Fibroblast of skin of left biceps (primary cell): ENCODE measurements at places on chromosomes 3 and 15.

GRCh38 chr15:90932660-90932991 is 277 bp upstream of the HDDC3 start:
- no peak for DNase-seq

- no peak for DNase-seq
Measured at GRCh38 chr3:107833722-107834416, 257.0 kb downstream of the CD47 start.

- peak; percentile 84 for DNase-seq
Measured at GRCh38 chr15:39429898-39430357, 151.0 kb upstream of the THBS1 start.

DNA sequence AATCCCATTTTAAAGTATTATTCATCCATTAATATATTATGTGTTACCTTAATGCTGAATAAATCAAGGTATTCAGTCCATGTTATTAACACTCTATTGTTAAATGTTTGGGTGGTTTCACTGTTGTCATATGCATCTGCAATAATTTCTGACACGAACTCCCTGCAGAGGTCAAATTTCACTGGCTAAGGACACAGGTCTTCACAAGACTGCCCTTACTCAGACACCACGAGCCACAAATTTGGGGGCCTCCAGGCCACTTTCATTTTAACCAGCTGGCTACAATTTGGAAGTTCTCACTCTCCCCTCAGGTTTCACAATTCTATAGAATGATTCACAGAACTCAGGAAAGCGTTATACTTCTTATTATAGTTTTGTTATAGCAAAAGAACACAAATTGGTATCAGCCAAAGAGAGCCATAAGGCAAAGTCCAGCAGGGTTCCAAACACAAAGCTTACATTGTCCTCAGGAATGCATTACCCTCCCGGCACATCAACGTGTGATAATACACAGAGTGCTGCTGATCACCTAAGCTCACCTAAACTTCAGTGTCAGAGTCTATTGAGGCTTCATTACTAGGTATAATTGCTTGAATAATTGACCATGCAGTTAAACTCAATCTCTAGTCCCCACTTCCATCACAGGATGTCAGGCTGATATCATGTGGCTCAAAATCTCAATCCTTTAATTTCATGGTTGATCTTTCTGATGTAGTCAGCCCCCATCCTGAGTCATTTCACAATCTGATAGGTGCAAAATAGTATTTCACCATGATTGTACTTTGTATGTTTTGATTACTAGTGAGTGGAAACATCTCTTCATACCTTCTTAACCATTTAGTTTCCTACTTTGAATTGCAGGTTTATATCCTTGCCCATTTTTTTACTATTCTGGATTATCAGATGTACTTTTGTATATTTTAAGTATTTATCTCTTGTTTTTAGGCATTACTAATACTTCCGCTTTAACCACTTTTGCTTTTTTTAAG is 441.4 kb upstream of the AGTR1 start:
- DNase-seq, result no peak

- DNase-seq, result no peak
Measured at GRCh38 chr3:55907616-55908015, 420.5 kb upstream of the WNT5A start.

DNA sequence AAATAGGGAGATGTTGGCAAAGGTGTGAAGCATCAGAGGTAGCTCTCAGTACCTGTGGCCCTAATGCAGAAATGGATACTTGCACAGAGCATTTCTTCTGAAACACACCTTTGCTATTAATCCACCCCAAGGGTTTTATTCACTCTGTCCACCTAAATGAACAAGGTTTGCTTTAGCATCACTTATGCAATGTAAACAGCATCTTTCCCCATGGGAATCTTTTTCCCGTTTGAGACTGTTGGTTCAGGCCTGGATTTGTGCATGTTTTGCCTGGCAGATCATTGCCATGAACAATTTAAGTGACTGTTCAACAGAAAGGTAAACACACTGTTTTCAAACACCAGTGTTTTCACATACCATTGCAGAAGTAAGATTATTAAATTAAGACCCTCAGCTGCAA is 508.3 kb downstream of the SOX2 start:
- DNase-seq, result no peak

DNA sequence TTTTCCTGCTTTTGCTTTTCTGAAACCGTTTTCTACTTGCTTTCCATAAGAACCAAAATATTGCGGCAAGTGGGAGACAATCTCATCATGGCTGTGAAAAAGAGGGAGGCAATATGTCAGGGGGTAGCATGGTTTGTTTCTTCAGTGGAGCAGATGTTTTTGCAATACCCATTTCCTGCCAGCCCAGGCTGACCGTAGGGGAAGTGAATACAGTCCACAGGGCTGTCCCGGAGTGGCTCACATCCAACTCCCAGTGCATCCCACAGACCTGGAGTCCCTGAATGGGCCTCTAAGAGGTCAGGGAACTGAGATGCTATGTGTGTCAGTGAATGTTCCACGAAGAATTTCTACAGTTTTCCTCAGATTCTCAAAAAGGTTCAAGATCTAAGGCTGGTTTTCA is 69.6 kb downstream of the EPHB1 start:
- no peak for DNase-seq

DNA sequence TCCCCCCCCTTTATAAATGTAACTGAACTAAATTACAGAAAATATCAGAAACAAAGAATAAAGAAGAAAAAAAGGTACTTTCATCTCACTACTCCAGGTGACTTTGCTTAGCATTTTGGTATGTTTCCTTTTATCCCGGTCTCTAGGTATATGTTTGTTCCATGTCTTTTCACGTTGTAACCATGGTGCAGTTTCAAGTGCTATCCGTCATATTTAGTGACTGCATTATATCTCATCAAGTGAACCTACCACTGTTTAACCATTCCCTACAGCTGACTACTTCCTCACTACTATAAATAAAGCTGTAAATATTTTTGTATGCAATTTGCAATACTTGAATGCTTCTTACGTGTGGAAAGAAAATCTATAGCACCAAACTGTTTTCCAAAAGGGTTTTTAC is 2.2 kb downstream of the BTBD1 start:
- DNase-seq, result no peak

GRCh38 chr3:144263706-144264105 is 292.1 kb downstream of the DIPK2A start:
- no peak for DNase-seq

GRCh38 chr3:194333212-194333980 is 17.7 kb downstream of the CPN2 start:
- DNase-seq, result no peak

DNA sequence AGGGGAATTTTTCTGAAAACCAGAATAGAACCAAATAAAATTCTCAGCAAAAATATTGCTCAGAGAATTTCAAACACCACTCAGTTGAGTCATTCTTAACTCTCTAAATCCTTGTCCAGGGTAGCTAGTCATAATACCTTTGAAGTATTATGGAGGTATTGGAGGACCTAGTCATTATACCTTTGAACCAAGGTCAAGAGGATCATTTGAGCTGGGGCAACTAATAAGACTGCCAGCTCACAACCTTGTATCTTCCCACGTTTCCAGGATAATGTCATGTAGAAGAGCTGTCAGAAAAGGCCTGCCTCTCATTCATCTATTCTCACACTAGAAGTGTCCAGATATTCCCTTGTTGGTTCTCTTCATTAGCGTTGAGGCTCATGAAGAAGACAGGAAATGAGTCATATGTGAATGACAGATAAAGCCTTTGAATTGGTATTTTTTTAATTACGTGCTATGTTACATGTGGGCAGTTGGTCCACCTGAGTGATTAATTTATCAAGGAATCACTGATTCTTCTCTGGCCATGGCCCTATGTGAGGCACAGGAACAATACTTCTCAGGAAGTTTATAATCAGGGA is 48.3 kb downstream of the TOPAZ1 start:
- no peak for DNase-seq

DNA sequence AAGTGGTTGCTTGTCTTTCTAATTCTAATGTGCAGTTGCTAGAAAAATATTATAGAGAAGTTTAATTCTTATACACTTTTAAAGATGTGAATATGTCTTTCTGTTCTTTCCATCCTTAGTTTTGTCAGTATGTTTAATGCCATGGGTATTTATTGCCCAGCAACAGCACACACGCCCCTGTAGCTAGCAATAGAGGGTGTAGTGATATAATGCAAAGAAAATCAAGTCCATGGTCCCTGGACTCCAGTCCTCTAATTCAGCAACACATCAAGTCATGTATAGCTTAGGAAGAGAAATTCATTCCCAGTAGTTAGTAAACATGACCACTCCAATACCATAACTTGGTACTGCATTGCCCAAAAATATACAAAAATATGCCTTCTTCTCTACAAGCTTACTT is 292.4 kb upstream of the NR2F2 start:
- DNase-seq, result no peak

GRCh38 chr3:58167431-58168351 is 43.1 kb downstream of the DNASE1L3 start:
- no peak for DNase-seq

DNA sequence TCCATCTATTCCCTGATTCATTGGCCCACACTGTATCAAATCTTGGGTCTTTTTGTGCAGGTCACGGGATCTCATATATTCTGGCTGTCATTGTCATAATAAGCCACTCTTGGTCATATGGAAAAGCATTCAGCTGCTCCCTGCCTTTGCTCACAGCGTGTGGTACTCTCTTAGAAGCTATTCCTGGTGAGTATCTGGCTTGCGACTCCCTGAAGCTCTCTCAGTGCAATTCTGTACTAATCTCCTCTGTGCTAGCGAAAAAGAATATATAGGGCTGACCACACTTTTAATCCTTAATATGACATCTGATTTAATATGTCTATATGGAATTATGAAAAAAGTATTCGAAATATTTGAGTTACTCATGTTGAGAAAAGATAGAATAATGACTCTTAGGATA is 440.8 kb upstream of the GBE1 start:
- DNase-seq, result no peak

DNA sequence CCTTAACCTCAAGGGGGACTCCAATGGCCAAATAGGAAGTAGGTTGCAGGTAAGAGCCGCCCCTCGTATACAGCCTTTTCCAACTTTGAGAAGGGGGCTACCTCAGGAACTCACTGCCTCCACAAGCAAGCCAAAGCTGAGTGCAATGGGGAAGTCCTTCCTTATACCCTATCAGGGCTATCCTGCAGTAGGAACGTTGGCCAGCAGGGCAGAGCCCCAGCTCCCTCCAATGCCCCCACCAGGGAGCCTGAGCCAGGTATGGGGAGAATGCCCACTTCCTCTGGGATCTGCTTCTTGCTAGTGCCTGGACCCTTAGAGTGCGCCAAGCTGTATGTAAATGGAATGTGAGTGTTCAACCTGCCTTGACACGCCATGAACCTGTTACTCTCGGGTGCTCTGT is 16.3 kb downstream of the CACNA2D2 start:
- no peak for DNase-seq

- no peak for DNase-seq
Measured at GRCh38 chr15:81023483-81024264, 23.0 kb downstream of the TLNRD1 start.

- DNase-seq, result no peak
Measured at GRCh38 chr3:58173669-58174398, 36.9 kb downstream of the DNASE1L3 start.

GRCh38 chr15:35756623-35757022 is 210.7 kb upstream of the DPH6 start:
- no peak for DNase-seq

DNA sequence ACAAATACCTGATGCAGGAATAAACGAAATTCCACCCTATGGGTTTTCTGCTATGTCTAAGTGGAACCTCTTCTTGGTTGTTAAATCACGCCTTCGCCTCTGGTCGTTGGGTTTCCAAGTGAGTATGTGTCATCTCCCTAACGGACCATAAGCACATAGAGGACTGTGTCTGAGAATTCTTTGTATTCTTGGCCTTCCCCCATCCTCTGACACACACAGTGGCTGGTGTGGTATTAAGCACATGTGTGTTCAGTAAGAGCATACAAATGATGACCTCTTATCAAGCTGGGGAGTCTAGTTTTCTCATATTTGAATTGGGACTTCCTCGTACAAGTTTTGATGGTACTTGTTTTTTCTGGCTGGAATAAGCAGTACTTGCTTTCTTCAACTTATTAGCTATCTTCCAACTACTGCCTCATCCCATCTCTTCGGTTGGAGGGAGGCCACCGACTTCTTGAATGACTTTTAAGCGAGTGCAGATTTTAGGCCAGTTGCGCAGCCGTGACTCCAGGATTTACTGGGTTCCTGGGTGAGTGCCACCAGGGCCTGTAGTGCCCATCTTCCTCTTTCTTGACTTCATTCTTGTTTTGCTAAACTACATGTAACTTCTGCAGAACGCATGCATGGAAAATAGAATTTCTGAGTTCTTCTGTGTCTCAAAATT is 240.2 kb downstream of the ADAMTS17 start:
- DNase-seq, result no peak

DNA sequence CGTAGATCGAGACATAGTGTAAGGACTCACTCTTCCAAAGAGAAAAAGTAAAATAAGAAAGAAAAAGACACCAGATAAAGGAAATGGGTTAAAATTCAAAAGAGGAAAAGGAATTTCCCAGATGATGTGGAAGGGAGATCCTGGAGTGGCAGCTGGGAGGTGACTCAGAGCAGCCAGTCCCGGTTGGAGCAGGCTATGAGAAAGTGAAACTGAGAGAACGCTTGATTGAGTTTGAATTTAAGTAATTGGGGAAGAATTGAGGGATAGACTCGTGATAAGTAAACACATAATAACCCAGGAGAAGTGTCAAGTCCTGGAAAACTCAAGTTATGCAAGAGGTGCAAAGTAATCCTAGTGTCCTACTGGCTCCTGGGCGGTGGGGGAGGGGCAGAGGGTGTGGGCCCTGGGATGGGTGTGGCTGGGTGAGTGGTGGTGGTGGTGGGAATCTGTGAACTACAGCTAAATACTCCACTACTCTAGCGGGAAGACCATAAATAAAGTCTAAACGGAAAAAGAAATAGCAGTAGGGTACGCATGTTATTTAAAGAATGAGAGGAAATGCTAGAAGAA is 1.2 kb downstream of the PRR20G start:
- no peak for DNase-seq

- DNase-seq, result peak; percentile 87
Measured at GRCh38 chr3:98961161-98962155, 60.0 kb upstream of the DCBLD2 start.

- peak; percentile 66 for DNase-seq
Measured at GRCh38 chr3:134333522-134334181, 40.6 kb downstream of the AMOTL2 start.

DNA sequence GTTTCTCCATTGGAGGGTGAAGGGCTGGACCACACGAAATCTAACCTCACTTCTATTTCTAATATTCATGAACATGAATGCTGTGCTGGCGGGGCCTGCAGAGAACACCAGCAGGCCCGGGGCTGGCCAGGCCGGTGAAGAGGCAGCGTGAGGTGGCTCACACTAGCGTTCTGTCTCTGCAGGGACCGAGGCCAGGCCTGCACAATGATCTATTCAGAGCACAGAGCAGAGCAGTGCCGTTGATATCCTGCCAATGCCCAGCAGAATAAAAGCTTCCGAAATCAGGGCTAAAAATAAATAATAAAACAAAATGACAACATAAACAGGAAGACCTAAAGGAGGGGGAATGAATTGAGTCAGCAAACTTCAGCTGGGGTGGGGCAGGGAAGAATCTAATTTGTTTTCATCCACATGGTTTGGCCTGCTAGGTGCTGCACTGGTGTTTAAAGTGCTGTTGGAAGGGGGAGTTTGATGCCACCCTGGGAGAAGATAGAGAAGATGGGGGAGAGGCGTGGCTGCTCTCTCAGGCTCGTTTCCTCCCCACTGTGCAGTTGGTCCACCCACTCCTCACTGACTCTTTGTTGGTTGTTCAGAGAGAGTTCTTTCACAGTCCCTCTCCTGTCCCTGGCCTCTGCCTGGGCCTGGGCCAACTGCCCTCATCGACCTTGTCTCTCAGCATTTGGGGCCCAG is 837.1 kb downstream of the AGBL1 start:
- no peak for DNase-seq

- DNase-seq, result no peak
Measured at GRCh38 chr3:186268616-186269448, 93.2 kb downstream of the DGKG start.
